ENCODE measurements at places on chromosomes 11 and 22.

GRCh38 chr22:36156515-36157419 lies 3.8 kb downstream of the APOL3 start:
- DNase-seq: peak; percentile 59

GRCh38 chr11:1373536-1374214 lies 16.1 kb upstream of the BRSK2 start:
- no peak for DNase-seq

DNA sequence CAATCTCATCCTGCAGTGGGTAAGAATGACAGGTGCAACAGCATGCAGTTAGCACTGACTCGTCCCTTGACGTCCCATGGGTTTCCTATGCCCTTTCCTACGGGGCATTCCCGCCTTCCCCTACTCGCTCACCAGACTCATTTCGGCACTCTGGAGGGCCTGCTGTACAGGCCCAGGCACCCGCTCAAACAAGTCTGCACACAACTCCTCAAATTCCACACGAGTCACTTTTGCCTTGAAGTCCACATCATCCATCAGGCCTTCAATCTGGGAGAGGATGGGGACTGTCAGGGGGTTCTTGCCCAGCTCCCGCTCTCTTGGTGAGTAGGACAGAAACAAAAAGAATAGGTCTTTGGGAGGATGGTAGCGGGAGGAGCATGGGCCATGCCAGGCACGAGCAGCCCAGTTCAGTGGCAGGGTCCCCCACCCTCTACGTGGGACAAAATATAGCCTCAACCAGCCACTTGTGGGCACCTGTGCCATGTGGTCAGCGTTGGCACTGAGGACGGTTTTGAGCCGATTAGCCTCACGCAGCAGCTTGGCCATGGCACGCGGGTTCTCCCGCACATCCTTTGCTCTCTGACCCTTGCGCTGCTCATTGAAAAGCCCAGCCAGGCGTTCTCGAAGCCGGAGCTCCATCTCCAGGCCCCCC lies 4.7 kb downstream of the HYOU1 start:
- DNase-seq: no peak

- DNase-seq: no peak
Observed at GRCh38 chr11:9250139-9250582, 15.0 kb downstream of the DENND5A start.

DNA sequence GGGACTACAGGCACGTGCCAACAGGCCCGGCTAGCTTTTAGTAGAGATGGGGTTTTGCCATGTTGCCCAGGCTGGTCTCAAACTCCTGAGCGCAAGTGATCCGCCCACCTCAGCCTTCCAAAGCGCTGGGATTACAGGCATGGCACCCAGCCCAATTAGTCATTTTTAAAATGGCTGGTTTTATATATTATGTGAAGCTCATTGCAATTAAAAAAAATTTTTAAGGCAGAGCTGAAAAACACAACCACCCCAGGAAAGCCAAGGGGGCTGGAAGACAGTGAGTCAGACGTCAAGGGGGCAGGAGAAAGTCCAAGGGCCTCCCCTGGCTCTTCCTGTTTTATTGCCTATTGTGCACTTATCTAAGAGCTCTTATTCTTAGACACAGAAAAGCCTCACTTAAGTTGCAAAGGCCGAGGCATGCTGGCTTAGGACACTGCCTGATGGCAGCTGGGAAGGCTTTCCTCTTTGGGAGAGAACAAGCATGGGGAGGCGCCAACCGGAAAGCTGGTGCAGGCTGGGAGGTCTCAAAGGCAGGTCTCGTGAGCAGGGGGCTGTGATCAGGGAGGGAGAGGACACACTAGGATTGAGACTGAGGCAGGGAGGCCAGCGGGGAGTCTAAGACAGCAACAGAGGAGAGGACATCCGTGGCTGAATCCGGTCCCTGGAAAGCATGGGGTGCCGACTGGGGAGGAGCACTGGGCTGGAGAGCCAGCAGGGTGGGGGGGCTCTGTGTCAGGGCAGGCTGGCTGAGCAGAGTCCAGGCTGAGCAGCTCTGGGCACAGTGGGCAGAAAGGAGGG lies 11.1 kb upstream of the OSM start:
- no peak for DNase-seq

- no peak for DNase-seq
Observed at GRCh38 chr11:131664816-131665215, 294.4 kb downstream of the NTM start.

GRCh38 chr11:116042146-116042545 lies 537.9 kb upstream of the CADM1 start:
- no peak for DNase-seq

GRCh38 chr22:47396515-47396914 lies 634.1 kb downstream of the TBC1D22A start:
- DNase-seq: no peak

- no peak for DNase-seq
Observed at GRCh38 chr11:45593992-45594391, 71.4 kb downstream of the CHST1 start.

DNA sequence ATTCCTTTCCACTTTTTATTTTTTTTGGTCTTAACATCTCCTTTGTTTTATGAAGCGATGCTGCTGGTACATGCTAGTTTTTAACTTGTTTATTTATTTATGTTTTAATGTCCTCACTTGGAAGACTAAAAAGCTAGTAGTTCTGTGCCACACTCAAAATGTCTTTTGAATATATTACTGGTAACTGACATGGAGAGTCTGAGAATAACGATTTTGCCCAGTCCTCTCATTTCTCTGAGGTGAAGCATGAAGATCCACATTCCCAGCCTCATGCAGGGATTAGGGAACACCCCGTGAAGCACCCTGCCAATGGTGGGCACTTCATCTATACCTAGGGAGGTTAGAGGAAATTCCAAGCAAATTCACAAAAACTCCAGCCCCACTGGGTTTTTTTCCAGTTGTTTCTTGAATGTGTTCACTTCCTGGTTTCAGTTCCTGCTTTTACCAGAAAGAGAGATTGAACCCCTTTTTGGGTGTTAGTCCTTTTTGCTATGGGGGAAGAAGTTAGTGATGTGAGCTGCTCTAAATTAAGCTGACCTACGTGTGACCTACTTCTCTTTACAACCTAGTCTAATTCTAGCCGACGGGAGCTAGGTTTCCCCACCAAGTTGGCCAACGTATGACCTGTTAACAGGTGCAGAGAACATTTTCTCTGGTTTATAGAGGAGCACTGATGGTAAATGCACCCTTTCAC lies 106.1 kb downstream of the SLC1A2 start:
- DNase-seq: no peak

- no peak for DNase-seq
Observed at GRCh38 chr11:118227865-118228785, 3.3 kb upstream of the JAML start.

DNA sequence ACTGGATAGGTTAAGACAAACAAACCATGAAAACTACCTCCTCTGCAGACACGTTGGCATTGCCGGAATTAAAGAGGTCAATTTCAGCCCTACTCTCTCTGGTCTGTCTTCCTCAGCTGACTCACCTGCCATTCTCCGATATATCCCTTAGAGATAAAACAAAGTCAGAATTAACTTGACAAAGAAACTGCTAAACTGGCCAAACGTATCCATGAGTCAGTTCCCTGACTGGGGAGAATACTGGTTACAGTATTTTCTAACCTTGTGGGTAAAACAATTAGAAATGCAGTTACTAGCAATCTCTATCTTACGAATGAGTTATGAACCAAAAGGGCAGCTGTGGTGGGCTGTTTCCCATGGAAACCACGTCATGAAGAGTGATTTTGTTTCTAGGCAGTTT lies 96.2 kb downstream of the RDX start:
- no peak for DNase-seq

DNA sequence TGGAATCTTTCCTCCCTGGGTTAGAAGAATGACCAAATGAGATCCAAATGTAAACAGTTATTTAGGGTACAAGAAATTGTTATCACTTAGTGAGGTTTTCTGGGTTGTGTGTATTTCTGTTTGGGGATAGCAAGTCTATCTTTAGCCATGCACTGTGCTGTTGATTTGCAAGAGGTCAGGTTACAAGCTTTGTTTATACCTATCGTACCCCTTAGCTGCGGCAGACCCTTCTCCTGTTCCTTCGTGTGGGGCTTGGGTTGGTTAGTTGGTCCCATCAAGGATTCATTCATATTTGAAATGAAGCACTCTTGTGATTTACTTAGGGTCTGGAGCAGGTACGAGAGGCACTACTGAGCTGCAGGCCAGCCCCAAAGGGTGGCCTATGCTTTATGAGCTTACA lies 72.6 kb downstream of the USP35 start:
- DNase-seq: no peak

DNA sequence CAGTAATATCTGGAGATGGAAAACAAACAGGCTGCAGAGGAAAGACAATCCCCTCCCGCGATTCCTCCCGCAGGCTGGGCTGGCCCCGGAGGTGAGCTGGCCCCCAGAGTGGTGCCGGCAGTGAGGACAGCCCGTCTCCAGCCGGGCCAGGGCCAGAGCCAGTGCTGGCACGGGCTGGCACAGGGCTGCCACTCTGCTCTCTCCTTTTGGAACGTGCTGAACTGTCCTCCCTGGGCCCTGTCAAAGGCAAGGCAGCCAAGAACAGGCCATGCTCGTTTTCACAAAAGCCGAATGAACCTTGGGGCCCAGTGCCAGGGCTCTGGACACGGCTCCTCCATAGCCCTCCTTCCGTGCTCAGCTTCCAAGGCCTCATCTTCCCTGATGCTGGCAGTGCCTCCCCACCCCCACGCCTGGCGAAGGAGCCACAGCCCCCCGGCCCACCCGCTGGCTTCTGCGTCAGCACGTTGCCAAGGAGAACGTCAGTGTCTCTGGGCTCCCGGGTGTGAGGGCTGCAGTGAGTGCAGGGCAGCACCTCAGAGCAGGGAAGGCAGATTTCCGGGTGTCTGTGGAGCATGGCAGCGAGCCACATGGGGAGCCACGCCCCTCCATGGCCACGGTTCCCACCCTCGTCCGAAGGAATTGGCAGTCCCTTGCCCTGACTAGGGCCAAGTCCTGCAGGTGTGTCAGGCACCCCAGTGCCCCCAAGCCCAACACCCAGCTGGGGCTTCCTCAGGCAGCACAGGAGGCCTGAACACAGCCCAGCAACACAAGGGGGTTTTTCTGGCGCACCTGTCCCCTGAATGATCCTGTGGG lies 28.6 kb downstream of the GNAZ start:
- DNase-seq: no peak

DNA sequence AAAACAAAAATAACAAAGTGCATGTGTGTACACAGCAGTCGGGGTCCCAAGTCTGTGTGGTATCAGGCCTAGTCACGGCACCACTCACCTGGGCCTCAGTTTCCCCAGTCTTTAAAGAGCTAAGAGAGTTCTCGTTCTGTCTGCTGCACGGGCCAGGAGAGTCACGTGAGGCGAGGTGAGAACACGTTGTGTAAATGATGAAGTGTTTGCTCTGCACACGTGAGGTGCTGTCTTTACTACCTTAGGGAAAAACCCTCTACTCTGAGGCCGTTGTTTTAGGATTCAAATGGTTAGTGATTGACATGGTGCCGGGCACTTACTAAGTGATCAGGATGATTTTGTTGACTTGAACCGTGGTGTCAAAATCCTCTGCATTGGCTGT lies 86.5 kb upstream of the PPARA start:
- DNase-seq: no peak

- DNase-seq: no peak
Observed at GRCh38 chr11:11243209-11243589, 109.9 kb downstream of the CSNK2A3 start.

DNA sequence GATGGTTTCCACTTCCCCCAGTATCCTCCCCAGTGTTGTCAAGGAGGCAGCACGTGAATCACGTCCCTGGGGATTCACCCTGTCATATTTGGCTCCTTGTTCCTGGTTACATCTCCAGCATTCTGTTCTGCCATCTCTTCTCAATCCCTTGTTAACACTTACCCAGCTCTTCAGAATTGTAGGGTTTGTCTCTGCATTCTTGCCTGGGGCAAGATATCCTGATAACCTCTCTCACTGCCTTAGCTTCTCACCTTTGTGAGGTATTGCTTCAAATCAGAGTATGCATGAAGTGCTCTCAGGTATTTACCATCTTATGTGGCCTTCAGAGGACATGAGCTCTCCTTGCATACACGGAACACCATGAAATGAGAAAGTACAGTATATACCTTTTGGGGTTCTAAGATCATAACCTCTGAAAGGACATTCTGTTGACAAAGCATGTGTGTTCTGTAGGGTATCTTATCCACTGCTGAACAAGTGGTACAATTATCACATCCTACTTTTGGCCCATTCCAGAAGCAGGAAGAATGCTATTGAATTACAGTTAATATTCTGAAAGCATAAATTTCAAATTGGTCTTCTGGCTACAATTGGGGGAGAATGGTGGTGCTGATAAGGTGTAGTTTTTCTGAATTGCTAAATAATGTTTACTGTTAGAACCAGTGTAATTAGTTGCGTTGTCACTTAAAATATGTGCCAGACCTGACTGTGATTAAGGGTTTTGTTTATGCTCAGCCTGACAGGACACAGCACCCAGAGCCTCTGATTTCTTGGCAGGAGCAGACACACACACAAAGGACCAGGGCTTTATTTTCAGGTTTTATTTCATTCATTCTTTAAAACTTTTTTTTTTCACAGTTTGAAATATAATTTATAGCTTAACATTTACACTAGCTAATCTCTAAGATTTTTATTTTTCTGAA lies 32.7 kb downstream of the VSTM5 start:
- no peak for DNase-seq

DNA sequence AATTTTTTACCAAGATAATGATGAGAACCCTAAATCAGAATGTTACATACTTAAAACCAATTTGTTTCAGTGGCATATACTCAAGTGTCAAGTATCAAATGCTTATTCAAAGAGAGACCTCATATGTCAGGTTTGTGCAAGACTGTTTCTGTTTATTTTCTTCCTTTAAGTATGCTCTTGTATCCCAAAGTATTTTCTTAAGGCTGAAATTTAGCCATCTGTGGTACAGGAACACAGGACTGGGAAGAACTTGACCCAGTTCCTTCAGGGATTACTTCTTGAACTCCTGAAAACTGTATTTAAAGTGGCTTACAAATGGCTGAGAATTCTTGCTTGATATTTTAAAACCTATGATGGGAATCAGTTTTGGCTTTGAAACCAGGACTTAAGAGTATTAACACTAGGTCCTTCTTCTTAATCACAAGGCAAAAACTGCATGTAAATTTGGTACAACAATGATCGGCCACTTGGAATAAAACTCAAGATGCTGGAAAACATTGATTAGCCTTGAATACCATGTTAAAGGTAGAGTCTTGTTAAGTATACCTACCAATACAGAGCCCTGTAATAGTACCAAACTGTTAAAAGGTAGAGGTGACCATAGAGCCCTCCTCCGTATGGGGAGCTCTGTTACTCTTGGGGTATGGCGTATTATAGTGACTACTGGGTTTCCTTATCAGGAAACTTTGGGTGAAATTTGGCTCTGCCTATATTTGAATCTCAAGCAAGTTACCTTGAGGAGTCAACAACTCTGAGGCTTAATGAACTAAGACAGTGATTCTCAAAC lies 95.9 kb downstream of the BLID start:
- no peak for DNase-seq

DNA sequence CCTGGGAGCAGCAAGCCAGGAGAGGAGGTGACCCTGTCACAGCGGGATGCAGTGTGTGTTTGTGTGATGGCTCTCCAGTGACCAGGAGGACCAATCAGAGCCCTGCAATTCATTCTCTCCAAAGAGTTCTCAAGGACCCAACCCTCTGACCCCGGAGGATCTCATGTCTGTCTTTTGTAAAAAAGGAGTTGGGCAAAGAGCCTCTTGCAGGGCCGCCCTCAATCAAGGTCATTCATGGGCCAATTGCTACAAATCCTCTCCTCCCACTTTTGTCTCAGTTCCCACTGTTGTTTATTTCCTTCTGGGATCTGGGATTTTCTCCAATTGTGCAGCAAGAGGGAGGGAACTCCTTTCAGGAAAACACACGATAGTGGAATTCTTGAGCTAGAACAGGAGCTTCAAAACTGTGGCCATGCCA lies 4.0 kb downstream of the TECTA start:
- DNase-seq: no peak

GRCh38 chr22:35893698-35894097 lies 134.9 kb downstream of the RBFOX2 start:
- DNase-seq: no peak

Measured in stimulated activated CD4-positive, alpha-beta T cell treated with anti-CD3 and anti-CD28 coated beads, Interleukin-15, amount 100 ng/mL, for 48 hours (primary cell).